ENCODE measurements at places on chromosomes 3 and 15.

DNA sequence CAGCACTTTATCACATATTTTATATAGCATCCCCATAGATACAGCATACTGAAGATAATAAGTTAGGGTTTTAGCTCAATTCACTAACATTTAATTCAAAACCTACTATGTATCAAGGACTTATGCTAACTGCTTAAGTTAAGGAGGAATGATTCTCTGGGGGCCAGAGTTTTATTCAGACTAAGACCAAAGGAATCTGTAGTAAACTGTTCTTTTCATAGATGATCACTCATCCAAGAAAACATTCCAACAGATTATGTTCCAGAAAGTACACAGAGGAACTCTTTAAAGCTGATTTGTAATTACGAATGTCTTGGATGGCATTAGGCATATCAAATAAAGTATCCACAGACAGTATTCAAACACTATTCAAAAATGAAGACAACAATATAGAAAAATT, 226.4 kb downstream of the SCAPER start:
- DNase-seq: no peak

GRCh38 chr15:36809380-36809779, 230.0 kb downstream of the CDIN1 start:
- no peak for DNase-seq

GRCh38 chr3:196227629-196228493, 11.5 kb downstream of the SLC51A start:
- DNase-seq: no peak

- no peak for DNase-seq
Observed at GRCh38 chr3:177377166-177377565, 179.9 kb upstream of the TBL1XR1 start.

GRCh38 chr3:129602730-129603560, 3.5 kb downstream of the PLXND1 start:
- DNase-seq: no peak

- no peak for DNase-seq
Observed at GRCh38 chr3:1774597-1774996, 324.1 kb upstream of the CNTN4 start.

DNA sequence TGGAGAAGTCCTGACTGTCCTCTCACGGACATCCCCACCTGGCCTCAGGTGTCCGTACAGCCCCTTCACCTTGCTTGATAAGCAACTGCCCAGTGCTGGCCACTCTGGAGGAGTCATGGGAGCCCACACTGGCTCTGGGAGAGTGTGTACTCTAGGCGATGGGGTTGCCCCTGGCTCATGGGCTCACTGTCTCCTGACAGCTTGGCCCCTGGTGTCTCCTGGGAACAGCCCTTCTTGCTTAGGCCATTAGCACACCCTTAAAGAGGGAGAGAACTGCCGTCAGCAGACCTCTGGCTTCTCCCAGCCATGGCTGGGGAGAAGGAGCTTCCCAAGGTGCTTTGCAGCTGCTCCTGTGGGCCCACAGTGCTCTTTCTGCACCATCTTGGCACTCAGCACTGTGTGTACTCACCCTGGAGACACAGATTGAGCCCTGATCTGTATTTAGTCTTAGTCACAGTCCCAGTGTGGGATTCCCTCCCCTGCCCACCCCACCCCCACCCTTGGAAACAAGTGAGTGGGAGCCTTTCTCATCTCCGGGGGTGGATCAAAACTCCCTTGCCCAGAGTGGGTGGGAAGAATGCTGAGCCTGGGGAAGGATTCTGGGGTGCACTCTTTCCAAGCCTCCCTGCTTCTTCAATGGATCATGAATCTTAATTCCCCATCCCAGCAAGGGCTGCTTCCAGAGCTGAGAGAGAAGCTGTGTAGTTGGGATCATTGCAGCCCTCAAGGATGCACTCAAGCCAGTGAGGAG, 83.5 kb upstream of the ADPGK start:
- DNase-seq: no peak

DNA sequence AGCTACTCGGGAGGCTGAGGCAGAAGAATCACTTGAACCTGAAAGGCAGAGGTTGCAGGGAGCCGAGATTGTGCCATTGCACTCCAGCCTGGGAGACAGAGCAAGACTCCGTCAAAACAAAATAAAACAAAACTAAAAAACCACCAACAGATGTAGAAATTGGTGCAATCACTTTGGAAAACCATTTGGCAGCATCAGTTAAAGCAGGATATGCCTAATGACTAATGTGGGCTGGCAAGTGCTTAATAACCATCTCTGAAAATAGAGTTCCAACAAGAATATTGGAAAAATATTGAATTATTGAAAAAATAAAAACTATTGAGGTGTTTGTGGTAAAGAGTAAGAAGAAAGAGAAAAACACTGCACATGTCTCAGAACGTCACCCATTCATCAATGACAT, 16.1 kb upstream of the RTP3 start:
- DNase-seq: no peak

DNA sequence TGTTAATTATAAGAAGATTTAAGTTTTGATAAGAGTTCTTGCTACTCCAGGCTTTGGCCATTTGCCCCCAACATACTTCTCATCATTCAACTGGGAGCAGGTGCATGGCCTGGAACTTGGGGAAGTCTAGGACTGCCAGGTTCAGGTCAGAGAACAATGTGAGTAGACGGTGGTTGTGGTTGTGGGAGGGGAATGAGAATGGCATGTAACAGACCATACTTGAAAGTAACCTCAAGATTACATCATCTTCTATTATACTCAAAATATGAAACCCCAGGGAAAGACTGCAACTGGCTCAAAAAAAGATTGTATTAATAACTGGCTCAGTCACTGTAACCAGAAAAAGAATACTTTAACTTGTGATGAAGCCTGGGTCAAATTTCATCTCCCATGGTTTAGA, 364.9 kb upstream of the DPPA4 start:
- no peak for DNase-seq

DNA sequence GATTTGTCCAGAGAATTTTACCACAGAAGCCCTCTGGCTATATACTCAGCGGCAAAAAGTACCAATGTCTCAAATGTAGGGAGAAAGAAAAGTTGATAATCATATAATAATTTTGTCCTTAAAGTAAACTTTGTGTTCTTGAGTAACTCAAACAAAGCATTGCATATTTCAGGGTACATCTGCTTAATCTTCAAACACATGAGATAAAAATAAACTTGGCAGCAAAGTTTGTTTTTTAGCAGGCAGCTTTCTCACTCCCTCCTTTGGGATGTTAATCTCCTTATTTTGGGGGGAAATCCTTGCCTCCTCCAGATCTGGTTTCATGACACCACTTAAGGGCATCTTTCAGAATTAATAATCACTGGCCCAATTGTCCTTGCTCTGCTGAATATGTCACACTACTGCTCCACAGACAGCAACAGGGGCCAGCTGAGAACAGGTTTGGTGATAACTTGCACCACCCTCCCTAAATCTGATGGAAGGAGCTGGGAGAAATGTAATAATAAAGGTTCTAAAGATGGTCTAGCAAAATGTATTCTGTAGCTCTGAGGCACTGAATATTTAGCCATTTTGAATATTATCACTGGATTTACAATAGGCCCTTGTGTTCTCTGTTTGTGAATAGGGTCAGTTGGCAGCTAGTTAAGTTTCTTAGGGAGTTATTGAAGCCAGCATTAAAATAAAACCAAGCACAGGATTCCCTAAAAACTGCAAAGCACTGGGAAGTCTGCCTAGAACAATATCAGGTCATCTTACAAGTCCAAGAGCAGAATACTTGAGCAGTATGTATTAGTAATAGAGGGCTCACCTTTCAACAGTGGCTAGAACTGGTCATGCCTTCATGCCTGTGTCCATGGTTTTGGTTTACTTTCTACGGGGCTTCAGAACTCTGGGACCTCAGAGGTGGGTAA, 79.2 kb downstream of the EFL1 start:
- no peak for DNase-seq

DNA sequence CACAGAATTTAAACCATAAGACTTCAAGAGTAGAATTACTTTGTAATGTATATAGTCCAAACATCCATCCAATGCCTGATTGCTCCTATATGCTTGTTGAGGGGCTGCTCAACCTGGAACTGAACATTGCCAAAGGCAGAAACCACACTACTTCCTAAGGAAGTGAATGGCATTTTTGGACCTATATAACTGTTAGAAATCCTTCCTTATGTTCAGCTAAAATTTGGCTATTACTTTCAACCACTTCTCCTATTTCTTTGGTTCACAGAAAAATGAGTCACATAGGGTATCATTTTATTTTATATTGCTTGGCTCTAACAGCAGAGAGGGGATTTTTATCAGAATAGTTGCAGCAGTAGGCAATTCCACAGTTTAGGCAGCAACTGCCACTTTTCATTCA, 342.1 kb downstream of the SLC9A9 start:
- no peak for DNase-seq

DNA sequence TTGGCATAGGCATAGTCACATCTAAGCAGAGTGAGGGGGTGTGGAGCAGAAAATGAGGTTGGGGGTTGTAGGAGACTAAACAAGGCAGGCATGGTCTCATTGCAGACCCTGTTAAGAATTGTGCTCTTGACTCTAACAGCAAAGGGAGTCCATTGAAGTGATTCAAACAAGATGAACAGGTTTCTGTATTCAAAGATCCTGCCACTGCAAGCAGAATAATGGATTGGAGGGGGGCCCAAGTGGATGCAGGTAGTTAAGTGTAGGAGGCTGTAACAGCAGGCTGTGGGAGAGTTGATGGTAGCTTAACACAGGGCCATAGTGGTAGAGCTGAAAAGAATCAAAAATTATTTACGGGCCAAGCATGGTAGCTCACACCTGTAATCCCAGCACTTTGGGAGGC, 34.4 kb downstream of the CASR start:
- no peak for DNase-seq

GRCh38 chr3:176974279-176974678, 223.0 kb downstream of the TBL1XR1 start:
- DNase-seq: no peak

DNA sequence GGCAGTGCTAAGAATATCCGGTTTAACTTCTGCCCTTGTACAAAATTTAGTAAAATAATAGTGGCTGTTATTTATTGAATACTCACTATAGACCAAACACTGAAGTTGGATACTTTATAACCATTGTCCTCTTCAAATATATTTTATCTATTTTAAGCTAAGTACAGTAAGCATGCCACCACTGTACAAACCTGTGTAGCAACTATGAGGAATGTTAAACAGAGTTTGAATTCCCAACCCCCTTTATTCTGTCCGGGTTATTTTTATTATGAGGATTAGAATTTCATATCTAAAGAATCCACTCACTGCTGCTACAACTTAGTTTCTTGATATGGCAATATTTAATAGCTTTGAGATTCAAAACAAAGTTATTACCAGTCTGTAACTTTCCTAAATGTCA, 203.5 kb upstream of the RBMS3 start:
- DNase-seq: no peak

GRCh38 chr3:97895216-97895615, 73.4 kb downstream of the CRYBG3 start:
- DNase-seq: no peak

DNA sequence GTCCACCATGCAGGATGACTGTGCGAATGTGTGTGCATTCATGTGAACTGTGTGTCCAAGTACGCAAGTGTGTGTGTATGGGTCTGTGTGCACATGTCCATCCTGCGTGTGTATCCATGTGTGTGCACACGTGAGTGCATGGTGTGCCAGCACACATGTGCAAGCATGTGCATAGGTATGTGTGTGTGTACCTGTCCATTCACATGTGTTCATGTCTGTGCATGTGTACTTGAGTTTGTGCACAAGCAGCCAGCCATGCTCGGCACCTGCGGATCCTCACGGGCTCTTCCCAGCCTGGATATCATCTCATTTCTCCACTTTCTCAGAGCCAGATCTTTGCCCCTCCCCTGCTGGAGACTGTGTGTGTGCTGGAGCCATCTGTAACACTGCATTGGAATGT, 18.7 kb upstream of the PLXNA1 start:
- no peak for DNase-seq

- no peak for DNase-seq
Observed at GRCh38 chr3:133570139-133570936, 3.1 kb upstream of the CDV3 start.

DNA sequence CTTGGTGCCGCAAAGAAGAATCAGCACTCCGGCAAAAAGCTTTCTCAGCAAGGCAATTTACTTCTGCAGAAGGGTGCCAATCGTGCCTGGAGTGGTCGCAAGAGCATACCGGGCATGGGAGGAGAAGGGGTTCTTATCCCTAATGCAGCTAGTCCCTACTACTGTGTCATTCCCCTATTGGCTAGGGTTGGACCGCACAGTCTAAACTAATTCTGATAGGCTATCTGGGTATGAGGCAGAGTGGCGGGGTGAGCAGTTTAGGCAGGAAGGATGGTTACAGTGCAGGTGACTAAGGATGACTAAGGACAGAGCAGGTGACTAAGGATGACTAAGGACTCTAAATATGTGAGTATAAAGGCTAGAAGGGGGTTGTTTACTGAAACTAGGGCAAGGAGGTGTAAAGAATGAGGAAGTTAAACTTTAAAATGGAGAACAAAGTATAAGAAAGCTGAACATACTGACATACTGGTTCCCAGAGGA, 52.9 kb downstream of the PGBD4 start:
- DNase-seq: no peak

GRCh38 chr15:44181410-44181809, 13.7 kb downstream of the FRMD5 start:
- no peak for DNase-seq

DNA sequence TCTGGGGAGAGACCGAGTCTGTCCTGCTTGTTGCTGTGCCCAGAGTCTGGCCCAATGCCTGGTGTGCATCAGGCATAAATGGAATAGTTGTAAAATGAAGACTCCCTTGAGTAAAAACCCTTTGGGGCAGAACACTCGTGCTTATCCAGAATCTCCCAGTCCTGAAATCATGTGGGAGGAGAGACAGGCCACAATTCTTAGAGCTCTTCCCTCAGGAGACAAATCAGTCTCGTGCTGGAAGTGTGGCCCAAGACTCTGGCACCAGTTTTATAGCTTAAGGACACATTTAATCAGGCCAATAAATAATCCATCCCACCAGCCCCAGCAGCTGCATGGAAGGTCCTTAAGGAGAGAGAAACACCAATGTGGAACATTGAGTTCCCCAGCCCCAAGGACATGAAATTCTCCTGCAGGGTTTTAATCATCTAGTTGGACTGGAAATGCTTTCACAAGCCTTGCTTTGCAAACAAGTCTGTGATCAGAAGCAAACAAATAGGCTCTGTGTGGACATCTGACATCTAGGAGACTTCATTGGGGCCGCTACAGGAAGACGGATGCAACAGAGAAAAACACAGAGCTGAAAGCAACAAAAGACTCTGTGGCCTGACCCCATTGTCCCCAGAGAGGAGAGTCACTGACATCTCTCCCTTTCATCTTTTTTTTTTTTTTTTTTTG, 70.4 kb downstream of the LSM3 start:
- no peak for DNase-seq

DNA sequence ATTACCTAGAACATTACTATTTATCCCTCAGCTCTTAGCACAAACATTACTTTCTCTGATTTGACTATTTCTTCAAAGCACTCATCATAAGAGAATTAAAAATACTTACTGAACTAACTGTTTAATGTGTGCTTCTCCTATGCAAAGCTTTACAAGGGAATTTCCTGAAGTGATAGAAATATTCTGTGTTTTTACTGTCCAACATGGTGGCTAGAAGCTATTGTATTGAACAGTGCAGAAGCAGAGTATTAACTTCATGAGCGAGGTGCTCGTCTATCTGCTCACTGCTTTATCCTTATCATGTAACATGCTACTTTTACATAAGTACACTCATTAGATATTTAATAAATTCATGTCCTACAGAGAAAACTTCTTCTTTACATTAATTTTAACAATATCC, 239.1 kb downstream of the ISL2 start:
- DNase-seq: no peak

- DNase-seq: no peak
Observed at GRCh38 chr3:132847849-132848625, 125.8 kb upstream of the NPHP3 start.

GRCh38 chr3:47421741-47422649, 41.2 kb downstream of the PTPN23 start:
- DNase-seq: no peak
